COR-L47 (cell line): ENCODE measurements at places on chromosomes 16 and 17.

DNA sequence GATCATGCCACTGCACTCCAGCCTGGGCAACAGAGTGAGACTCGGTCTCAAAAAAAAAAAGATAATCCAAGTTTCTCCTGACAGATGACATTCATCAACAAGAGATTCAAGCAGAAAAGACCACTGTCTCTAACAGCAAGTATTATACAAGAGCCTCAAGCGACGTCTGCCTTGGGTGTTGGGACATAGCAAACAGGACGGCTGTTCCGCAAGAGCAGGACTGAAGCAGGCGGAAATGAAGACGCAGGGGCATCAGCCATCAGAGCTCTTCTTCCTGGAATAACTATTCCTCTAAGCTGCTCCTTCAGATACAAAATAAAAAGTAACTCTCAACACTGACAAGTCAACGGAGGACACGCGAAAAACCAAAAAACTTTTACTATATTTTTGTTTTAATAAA, 54.0 kb downstream of the ANKRD11 start:
- no peak for DNase-seq

GRCh38 chr16:80806927-80807340, 2.5 kb upstream of the CDYL2 start:
- no peak for DNase-seq

DNA sequence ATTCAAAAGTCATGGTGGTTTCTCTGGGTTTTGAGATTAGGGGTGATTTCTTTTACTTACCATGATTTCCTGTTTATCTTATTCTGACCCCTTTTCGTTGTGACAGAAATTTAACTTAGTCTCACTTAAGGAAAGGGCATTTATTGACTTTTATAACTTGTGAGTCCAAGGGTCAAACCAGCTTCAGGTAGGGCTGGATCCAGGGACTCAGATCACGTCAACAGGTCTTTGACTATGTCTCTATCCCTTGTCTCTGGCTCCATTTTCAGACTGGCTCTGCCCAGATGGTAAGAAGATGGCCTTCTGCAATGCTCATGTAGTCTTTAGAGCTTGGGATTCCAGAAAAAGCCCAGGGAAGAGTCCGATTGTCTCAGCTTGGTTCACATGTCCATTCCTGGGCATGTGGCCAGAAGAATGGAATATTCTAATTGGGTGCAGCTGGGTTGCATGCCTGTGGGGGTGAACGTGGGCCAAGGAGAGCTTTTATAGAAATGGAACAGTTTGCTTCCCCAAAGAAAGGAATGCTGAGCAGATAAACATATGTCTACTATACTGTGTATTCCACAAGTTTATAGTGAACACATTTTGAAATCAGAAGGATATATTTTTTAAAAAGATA, 13.4 kb downstream of the USP43 start:
- no peak for DNase-seq

- DNase-seq = no peak
Measured at GRCh38 chr16:85869785-85870558, 29.0 kb upstream of the IRF8 start.

- no peak for DNase-seq
Measured at GRCh38 chr16:82197540-82198240, 27.7 kb upstream of the MPHOSPH6 start.

GRCh38 chr16:51049276-51049675, 101.8 kb downstream of the SALL1 start:
- DNase-seq = no peak

- DNase-seq = no peak
Measured at GRCh38 chr16:72554935-72555334, 383.0 kb upstream of the PMFBP1 start.

DNA sequence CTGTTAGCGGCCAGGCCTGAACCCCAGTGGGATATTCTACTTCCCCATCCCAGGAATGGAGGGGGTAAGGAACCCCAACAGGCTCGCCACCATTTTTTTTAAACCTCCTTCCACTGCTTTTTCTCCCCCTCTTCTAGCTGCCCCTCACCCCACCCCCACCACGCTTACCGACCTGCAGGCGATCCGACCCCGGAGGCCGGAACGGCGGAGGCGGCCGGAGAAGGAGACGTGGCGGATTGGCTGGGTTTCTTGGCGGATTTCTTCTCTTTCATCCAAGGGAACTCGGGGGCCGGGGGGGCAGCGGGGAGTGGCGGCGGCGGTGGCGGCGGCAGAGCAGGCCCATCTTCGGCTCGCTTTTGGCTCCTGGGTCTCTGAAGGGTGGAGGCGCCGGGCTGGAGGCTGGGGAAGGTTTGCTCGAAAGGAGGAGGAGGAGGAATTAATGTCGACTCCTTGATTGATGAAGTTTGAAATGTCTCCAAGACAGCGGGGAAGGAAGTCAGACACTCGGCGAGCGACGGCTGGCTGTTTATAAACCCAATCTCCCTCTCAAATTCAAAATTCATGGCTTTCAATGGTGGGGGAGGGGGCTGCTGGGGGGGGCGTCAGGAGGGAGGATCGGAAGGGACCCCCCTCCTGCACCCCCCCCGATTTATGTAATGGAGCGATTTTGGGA, 424 bp downstream of the HOXB2 start:
- DNase-seq = peak; percentile 27

DNA sequence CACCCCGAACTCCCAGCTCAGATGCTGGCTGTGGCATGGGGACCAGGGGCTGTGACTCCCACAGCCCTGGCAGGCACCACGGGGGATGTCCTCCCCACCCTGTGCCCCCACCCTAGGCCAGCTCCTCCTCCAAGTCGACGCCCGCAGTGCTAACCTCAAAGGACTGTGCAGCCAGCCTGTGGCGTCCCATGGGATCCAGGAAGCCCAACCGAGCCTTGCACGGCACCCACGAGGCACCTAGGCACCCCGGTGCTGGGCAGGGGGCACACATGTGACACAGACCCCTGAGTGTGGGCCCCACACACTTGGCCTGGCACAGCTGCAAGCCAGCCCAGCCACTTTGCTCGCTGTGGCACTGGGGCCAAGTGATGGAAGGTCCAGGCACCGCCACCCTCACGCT, 3.9 kb downstream of the GCGR start:
- DNase-seq = no peak

GRCh38 chr16:80824623-80825364, 20.4 kb upstream of the CDYL2 start:
- peak; percentile 22 for DNase-seq
